ENCODE measurements at places on chromosomes 7 and 10. TPM values are rescaled to one million over a fixed set of nuclear protein-coding genes. Genes with fewer than 3 reads are reported as not detected.

DNA sequence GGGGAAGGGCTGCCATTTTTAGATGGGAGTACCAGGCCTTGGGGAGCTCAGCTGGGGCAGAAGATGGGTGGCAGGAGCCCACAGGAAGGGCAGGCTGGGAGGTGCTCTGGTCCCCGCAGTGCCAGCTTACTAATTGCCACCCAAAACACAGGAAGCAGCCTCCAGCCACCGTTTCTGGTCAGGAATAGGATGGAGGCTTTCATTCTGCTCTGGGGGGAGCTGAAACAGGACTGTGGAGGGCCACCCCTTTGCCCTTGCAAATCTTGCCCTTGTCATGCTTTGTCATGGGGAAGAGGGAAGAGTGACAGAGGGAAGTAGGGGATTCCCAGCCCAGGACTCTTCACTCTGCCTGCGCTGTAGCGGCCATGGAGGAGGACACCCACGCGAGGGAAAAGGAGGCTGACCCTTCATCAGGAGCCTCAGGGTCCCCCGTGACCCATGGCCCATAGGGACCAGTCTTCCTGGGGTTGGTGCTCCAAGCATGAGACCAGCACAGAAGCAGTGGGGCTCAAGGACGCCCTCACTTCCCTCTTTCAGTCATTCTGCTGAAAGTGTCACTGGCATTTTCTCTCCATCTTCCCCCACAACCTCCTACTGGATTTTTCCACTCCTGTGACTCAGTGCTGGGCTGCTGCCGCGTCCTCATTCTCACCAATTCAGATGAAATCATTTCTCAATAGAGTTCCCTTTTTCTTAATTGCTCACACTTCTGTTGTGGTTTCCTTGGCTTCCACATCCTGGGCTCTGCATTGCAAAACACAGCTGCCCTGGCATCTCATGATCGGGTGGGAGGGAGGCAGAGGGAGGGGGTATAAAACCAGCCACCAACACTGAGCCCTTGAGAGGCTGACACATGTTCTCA, 61.9 kb downstream of the MKI67 start:
- peak; percentile 68 for DNase-seq

DNA sequence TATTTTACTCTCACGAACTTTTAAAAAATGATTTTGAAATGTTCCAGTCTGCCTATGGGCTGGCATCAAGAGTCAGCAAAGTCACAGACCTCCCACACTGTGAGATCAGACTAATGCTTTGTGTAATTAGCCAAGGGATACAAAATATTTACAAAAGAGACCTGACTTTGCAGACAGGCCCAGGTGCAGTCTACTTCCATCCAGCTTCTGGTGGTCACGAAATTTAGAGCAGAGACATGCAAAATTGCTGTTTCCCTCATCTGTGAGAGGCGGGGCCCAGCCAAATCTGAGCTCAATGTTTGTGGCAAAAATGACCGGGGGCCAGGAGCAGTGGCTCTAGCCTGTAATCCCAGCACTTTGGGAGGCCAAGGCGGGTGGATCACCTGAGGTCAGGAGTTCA, 82.5 kb upstream of the PITRM1 start:
- DNase-seq, result no peak

- DNase-seq, result no peak
These were observed 525 bp upstream of the CHUK start for GRCh38 chr10:100229819-100230422.

DNA sequence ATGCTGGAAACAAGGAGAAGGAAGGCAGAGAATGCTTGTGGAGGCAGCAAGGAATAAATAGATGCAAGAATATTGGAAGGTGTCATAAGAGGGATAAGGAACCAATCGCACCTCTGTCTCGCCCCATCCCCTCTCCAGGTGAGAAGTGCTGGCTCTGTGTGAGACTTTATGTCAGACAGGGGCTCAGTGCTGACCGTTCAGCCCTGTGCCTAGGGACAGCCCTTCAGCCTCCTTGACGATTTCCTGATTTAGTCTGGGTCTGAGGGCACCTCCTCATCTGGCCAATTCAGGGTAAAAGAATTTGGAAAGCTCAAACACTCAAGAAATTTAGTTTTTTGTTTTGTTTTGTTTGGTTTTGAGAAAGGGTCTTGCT, 54.9 kb downstream of the FAM241B start:
- DNase-seq, result no peak

DNA sequence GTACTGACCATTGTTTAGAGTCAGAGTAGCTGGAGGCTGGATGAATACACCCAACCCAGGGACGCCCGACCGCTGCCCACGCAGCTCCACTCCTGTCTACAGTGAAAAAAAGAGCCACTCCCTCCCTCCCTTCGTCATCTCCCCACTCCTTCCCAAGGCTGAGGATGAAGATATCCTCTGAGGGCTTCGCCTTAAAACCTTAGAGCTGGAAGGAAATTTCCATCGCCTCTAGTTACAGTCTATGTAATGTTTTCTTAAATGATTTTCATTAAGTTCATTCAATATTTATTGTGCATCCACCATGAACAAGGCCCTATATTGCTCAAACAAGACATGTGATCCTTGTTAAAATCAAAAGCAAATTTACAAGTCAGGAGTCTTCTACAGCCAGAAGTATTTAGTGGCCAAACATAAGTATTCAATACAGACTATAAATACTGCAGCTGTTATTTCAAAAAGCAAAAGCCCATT, 11.3 kb upstream of the SLIT1 start:
- no peak for DNase-seq

DNA sequence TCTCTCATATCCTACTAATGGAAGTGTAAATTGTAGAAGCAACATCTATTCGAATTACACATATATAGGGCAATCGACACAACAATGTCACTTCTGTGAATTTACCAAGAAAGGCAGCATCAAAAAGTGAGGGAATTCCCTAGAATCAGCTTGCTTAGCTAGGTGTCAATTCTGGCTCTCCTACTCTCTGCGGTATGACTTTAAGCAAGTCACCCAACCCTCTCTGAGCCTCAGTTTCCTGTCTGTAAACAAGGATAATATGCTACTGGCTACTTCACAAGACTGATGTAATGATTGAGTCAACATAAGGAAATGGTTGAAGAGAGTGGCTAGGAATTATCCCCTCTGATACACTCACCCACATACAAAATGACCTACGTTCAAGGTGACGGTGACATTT, 19.4 kb downstream of the CCDC6 start:
- DNase-seq, result no peak

DNA sequence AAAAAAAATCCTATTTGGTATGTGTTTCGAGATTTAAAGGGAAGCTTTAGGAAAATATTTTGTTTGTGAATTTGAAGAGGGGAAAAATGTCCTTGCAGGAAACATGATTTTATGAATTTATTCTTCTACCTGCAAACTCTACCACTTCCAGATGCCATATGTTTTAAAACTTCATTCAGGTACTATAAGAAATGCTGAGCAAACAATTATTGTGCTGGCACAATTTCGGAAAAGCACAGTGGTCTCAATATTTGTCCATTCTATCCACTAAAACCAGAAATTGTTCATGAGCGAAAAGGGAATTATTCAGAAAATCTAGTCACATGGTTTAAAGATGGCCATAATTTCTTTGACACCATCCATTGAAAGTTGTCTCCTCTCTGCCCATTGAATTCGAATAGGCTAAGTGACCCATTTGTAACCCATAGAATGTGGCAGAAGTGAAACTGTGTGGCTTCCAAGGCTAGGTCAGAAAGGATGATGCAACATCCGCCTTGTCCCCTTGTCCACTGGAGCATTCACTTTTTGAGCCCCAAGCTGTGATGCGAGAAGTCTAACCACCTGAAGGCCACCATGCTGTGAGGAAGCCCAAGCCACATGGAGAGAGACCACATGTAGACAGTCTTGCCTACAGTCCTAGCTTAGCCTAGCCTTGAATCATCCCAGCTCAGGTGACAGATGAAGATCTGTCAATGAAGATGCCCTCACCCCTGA, 189.8 kb upstream of the PRKCQ start:
- no peak for DNase-seq

DNA sequence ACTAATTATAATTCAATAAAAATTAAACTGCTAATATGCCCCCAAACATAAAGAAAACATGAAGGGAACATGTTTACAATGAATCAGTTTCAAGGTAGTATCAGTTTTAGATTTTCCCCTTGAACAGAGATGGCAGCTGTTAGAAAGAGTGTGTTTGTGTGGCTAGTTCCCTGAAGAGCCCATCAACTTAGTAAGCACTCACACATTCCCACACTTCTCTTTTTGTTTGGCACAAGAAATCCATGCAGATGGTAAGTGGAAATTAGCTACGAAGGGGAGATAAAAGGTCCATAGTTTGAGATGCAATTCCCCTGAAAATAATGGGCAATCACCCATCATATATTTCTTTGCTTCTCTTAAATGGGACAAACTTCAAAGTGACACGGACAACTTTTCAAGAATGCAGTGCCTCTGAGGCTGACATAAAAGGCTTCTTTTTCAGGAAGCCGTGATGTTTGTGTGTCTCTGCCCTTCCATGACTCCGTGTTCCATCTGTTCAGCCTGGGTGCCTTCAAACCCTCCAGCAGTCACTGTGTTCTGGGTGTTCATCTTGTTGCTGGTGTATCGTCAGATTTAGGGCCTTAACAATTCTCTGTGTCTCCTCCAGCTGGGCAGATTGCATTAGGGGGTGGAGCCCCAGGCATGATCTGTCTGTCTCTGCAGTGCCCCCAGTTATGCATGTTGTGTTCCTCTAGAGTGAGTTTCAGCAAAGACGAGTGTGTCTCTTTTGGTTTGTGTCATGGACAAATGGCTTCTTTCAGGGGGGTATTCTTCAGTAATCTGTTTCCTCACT, 259.5 kb upstream of the NPY start:
- no peak for DNase-seq

GRCh38 chr7:131581241-131582051, 25.0 kb upstream of the PODXL start:
- DNase-seq, result no peak

GRCh38 chr7:8092140-8092539, 123.5 kb downstream of the GLCCI1 start:
- no peak for DNase-seq

DNA sequence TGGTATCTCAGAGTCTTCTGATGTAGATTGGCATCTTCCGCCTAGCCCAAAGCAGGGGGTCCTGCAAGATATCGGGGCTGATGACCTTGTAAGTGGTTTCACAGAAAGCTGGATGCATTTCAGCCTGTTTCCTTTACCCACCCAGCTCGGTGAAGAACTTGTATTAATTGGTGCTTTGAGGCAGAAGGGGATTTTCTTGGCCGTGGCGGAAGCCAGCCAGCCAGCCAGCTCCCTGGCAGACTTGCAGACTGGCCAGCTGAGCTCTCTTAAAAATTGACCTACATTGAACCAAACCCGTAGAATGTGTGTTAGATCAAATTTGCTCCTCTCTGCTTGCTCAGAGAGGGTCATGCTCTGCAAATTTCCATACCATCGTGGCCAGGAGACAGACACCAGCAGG, 218.4 kb downstream of the ADAM12 start:
- no peak for DNase-seq

DNA sequence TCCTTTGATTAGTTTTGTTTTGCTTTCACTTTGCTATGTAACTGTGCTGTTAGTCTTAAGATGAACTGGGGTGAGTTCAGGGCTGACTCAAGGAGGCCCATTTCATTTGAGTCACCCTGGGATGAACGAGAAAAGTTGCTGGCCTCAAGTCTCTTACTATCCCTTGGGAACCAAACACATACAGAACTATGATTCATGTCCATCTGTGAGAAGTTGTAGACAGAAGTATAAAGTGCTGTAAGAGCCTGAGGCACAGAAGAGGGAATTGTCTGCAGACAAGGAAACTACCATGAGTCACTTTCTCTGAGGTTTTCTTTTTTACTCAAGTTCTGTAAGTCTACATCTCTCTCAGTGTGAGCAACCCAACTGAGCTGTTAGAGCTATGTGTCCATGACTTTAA, 179.8 kb upstream of the CSTF2T start:
- no peak for DNase-seq

DNA sequence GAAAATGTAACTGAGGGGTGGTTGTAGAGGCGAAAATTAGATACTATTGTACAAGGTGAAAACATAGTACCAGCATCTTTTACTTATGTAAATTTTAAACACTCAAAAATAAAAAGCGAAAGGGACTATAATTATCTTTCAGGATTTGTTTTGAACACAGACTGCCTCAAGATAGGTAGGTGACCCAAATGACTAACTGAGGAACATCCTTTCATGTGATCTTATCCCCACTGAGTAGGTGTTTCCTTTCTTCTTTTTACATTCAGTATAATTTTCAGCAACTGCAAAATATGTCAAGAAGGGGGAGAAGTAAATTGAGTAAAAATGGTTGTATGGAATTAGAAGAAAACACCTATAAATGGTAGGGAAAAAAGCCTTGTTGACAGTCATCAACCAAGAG, 236.7 kb downstream of the PHF14 start:
- no peak for DNase-seq

DNA sequence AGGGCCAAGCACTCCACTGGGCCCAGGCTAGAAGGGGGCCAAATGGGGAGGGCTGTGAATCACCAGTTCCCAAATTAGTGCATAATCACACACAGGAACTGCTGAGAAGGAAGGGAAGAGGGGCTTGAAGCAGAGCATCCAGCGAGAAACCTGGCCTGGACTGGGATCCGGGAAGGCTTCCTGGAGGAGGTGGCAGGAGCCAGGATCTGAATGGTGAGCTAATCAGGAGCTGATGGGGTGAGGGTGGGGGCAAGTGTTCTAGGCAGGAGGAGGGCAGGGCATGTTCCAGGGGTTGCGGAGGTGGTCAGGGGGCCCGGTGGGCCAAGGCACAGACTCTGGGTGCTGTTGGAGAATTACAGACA, 12.6 kb downstream of the PWWP2B start:
- no peak for DNase-seq

GPR15LG gene
- not detected for total RNA-seq

LIPF gene
- total RNA-seq, result not detected

NPFFR1 gene
- not detected for total RNA-seq

AKR1C8 gene
- not detected for total RNA-seq

CCL24 gene
- total RNA-seq, result not detected

C10orf90 gene
- total RNA-seq, result not detected

PLEKHA8 gene
- total RNA-seq, result 9.0 TPM

TAS2R40 gene
- not detected for total RNA-seq

MSRB2 gene
- total RNA-seq, result 4.3 TPM

GNGT1 gene
- not detected for total RNA-seq

GRID1 gene
- total RNA-seq, result not detected

FAM131B gene
- total RNA-seq, result 2.8 TPM

TRIM50 gene
- not detected for total RNA-seq

PON3 gene
- not detected for total RNA-seq

NUPR2 gene
- not detected for total RNA-seq
